ENCODE measurements at places on chromosomes 5 and 9.

DNA sequence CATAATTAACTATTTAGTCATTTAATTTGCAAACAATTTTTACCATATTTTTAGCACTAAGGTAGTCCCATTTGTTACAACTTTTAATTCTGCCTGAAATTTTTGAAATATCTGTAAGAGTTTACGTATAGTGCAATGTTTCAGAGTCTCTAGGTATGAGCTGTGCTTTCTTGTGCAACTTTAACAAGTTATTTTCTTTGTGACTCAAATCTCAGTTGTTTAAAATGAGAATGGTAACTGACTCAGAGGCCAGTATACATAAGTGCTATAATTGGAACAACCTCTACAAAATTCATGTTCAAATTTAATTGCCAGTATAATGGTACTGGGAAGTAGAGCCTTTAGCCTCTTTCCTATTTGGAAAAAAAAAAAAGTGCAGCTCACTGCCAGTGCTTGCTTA, 14.2 kb upstream of the ZNF883 start:
- H3K36me3 ChIP-seq: peaks cover 24% of the 10 kb centered on the region
- no peaks in the 10 kb centered on the region for H3K4me1 ChIP-seq
- H3K27me3 ChIP-seq: no peaks in the 10 kb centered on the region
- no peak overlapping the region for H3K4me3 ChIP-seq

GRCh38 chr9:98730871-98731270, 22.1 kb upstream of the GABBR2 start:
- no peaks in the 10 kb centered on the region for H3K4me1 ChIP-seq
- peaks cover 15% of the 10 kb centered on the region for H3K36me3 ChIP-seq
- H3K4me3 ChIP-seq: no peak overlapping the region
- no peaks in the 10 kb centered on the region for H3K27me3 ChIP-seq

DNA sequence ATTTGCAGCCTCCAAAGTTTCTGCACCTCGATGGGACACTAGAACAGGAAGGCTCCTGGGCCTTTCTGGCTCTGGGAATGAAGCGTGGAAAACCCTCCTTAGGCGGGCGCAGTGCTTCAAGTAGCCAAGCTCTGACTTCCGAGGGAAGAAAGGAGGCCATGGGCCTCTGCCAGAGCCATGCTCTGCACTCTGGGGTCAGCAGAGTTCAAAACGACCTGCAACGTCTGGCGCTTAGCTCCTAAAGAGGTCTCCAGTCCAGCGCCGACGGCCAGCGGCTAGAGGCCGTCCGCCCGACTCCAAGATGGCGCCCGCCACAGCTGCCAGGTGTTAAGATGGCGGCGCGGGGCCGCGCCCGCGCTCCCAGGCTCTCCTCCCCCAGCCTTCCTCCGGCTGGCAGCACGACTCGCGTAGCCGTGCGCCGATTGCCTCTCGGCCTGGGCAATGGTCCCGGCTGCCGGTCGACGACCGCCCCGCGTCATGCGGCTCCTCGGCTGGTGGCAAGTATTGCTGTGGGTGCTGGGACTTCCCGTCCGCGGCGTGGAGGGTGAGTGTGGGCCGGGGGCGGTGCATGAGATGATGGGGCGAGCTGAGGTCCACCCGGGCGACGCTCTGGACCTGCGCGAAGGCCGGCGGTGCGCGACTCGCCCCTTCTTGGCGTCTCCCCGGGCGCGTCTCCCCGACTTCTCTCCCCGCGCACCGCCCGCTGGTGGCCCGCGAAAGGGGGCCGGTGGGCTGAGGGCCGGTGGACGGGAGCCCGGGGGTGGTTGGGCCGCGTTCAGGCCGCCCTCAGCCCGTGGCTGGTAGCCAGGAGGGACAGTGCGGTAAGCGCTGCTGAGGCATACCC, at the start of gene TXNDC15:
TXNDC15 (plus strand) TSS at position 385 of the 844 bp plus-strand sequence; CDS start at position 442, 57 bp downstream.
- H3K36me3 ChIP-seq: peaks cover 6% of the 10 kb centered on the region
- H3K27me3 ChIP-seq: no peaks in the 10 kb centered on the region
- H3K4me3 ChIP-seq: peak within 1 kb of the TSS; percentile 84

DNA sequence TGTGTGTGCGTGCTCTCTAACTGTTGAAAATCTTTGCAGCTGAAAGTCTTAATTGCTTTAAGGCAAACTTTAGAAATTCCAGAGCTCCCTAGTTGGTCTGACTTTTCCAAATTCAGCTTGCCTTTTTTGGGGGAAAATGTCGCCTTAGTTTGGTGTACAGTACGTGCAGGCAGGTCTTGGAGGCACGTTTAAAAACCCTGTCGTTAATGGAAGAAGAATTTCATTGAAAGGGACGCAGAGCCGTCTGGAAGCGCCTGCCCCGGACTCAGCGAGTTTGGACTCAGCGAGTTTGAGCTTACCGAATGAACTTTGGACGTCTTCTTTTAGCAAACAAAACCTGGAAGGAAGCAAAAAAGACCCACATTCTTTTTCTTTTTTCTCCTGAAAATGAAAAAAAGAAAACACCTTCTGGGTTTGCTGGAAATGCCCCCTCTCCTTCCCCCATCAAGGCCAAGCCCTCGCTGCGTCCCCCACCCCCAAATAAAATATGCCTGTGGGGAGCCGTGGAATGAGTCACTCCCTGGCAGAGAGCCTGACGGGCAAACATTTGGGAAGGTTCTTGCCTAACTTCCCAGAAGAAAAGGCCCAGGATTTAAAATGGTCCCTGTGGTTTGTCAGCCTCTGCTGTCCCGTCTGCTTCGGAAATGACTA, 1.5 kb downstream of the NEK6 start:
- H3K27me3 ChIP-seq: no peaks in the 10 kb centered on the region
- H3K36me3 ChIP-seq: no peaks in the 10 kb centered on the region
- H3K27ac ChIP-seq: peak overlapping the region; percentile 92
- peaks cover 8% of the 10 kb centered on the region for H3K4me1 ChIP-seq

GRCh38 chr5:121758615-121759014, 93.1 kb upstream of the FTMT start:
- H3K4me1 ChIP-seq: no peaks in the 10 kb centered on the region
- H3K27me3 ChIP-seq: no peaks in the 10 kb centered on the region
- no peak overlapping the region for H3K27ac ChIP-seq
- no peak overlapping the region for H3K4me3 ChIP-seq
- DNase-seq: no peak
- H3K36me3 ChIP-seq: no peaks in the 10 kb centered on the region

DNA sequence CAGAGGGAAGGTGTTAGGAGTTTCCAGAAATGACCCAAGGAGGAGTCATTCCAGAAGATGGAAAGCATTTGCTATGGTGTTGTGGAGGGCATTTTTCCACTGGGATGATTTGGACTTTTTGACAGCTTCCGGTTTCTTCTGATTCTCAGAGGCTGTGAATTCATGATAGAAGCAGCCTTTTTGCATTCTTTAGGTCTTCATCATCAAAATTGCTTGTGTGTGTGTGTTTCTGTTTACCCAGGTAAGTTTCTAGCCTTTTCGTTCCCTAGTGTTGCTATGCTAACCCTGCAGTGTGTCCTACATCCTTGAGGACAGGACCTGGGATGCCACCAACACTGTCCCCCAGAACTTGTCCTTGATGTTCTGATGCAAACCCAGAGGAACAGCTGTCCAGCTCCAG, 19.6 kb downstream of the IRX1 start:
- no peaks in the 10 kb centered on the region for H3K36me3 ChIP-seq
- H3K4me1 ChIP-seq: no peaks in the 10 kb centered on the region
- DNase-seq: no peak
- H3K27ac ChIP-seq: no peak overlapping the region
- no peaks in the 10 kb centered on the region for H3K27me3 ChIP-seq

DNA sequence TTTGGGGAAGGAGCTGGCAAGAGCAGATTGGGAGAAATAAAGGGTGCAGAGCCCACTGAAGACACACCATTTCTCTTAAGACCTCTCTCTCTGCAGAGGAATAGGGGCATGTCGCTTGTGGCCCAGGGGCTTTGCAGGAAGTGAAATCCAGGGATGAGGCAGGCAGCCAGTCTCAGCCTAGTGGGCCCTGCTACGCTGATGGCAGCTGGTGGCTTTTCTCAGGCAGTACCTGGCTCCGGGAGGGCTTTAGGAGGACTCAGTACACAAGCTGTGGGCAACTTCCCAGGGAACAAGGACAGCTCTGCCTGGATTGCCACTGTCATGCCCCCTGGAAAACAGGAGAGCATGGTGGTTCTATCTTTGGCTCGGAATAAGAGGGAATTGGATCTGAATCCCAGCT, 76.2 kb upstream of the NEURL1B start:
- H3K27me3 ChIP-seq: no peaks in the 10 kb centered on the region
- no peaks in the 10 kb centered on the region for H3K36me3 ChIP-seq
- H3K27ac ChIP-seq: no peak overlapping the region

All from tibial artery (tissue), 4 donors.